ENCODE measurements at places on chromosomes 6 and 20.

DNA sequence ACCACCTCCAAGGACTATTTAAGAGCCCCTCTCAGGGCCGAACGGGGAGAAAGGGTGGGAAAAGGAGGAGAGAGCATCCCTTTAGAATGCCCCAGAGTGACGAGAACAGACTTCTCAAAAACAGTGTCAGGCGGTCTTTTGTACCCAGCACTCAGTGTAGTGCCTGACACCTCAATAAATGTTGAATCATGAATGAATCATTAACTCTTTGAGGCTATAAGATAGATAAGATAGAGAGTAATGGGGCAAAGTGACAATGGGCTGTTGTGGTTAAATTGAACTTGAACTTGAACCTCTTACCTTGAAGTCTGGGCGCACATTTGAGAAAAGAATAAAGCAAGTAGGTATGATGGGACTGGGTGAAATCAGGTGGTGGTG is 7.4 kb downstream of the TCF21 start:
- no peak for DNase-seq

DNA sequence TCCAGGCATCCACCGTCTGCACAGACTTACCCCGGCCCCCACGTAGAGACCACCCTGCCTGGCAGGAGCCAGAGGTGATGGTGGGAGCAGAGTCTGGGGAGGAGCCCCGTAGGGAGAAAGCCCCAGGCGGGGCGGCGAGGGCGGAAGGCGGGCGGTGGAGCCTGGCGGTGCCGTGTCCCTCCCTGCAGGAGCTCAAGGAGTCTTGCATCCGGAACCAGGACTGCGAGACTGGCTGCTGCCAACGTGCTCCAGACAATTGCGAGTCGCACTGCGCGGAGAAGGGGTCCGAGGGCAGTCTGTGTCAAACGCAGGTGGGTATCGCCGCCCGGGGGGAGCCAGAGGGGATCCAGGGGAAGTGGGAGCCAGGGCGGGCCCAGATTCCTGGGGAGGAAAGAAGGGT is 6.0 kb downstream of the CLPSL1 start:
- no peak for DNase-seq

DNA sequence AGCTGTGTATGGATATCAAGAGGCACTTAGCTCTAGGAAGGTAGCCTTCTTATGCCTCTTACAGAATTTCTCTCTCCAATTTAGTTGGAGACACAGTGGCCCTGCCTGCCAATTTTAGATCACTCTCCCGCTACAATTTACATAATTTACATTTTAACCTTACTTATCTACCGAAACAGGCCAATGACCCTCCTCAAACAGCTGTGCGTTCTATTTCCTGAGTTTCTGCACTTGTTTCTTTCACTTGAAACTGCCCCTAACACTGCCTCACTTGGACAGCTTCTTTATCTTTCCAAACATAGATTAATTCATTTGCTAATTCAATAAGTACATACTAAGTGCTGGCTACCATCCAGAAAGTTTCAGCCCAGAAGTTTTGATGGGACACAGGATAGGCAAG is 52.9 kb upstream of the HDDC2 start:
- no peak for DNase-seq

DNA sequence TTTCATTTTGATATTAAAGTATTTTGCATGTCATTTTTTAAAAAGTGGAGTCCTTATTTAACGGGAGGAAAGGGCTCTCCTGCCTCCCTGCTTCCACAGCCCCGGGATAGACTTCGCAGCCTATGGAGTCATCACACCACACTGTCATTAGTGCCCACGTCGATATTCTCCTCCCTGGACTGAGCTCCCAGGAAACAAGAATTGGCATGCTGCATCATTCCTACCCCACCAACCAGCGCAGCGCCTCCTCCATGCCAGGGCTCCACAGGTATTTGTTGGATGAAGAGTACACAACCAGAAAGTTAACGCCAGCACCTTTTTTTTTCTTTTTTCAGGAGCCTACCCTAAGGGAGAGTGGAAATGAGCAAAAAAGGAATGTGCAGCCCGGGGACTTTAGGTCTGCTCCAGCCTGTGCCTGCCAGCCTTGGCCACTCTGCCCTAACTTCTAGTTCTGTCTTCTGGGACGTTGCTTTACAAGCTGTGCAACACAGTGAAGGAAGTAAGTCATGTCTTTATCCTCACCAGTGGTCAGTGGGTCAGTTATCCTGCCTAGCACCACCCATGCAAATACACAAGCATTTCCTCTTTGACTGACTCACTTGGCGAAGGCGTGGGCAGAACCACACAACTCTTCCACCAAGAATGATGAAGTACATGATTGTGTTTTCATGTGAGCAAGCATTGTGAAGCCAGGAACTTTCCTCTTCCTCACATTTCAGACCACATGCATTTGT is 180.7 kb upstream of the UST start:
- DNase-seq: no peak

GRCh38 chr6:18242062-18242851 is 22.1 kb downstream of the DEK start:
- DNase-seq: no peak

- no peak for DNase-seq
Measured at GRCh38 chr6:126072834-126073233, 86.5 kb downstream of the TRMT11 start.

- no peak for DNase-seq
Measured at GRCh38 chr6:142296975-142297604, 4.7 kb upstream of the ADGRG6 start.

All from ecto neural progenitor cell (in vitro differentiated cells).